Stimulated activated CD8-positive, alpha-beta memory T cell treated with anti-CD3 and anti-CD28 coated beads, Interleukin-7, amount 100 ng/mL, for 4 hours (primary cell): ENCODE measurements at places on chromosomes 12 and 14.

- DNase-seq = no peak
These were observed 22.9 kb downstream of the CCDC92 start for GRCh38 chr12:123949770-123950165.

DNA sequence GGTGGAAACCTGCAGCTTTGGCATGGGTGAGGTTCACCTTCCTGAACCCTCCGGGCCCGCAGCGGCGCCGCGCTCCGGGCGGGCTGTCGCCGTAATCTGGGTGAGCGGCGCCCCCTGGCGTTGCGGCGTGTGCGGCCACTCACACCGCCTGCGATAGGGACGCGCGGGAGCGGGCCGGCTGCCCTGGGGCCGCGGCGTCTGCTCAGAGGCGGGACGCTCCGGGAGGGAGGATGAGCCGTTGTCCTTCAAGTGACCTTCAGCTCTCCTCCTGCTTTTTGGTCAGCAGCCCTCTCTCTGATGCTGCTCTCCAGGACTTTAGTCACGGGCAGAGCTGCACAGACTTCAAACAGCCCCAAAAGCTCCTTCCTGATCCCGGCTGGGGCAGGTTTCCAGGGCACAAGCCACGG, 211.7 kb upstream of the FKBP4 start:
- DNase-seq = no peak

GRCh38 chr12:91108196-91108755, 3.0 kb downstream of the LUM start:
- no peak for DNase-seq

DNA sequence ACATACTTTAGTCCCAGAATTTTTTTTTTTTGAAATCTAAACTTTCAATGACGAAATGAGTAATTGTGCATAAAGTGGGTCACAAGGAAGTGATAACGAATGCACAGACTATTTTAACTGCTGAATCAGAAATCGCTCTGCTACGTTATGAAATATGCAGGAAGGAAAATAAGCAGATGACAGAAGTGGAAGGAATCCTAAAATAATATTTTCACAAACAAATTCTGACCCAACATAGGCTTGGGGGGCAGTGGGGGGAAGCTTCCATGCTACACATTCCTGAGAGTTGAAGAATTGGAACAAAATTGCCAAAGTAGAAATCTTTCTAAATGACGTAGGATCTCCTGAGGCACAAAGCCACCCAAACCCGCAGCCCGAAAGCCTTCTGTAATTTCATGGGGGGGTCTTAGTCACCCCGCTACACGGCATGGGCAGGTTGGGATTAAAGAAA, 89.6 kb downstream of the ARF6 start:
- DNase-seq = no peak

DNA sequence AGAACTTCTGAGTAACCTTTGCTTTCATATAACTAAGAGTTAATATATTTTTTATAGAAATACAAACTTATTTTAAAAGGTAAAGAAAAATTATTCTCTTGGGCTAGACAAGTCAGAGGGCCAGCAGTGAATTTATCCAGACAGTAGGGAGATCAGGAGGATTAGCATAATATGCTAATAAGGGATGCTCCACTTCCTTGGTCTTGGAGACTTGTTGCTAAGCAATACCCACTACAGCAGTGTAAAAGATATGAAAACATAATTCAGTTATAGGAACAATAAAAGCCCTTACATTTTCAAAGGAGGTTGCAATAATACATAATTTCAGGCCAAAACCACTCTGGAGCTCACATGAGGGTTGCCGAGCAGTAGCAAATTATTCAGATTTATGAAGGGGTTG, 615.6 kb downstream of the KCNH5 start:
- DNase-seq = no peak

- no peak for DNase-seq
These were observed 61.0 kb downstream of the LRRC74A start for GRCh38 chr14:76887191-76887590.

DNA sequence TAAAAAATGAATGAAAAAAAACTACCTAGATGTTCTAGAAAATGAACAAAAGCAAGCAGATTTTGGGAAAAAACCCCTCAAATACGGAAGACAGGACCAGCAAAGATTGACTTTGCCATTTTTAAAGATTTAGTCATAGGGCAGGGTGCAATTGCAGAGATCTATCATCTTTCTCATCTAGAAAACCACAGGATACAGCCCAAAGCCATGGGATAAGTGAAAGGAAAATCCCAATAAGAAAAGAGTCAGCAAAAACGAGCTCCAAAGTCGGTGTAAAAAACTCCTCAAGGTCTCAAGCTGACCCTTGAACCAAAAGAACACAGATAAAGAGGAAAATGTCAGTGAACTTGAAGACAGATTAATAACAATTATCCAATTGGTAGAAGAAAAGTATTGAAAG, 28.0 kb downstream of the CEP290 start:
- no peak for DNase-seq

DNA sequence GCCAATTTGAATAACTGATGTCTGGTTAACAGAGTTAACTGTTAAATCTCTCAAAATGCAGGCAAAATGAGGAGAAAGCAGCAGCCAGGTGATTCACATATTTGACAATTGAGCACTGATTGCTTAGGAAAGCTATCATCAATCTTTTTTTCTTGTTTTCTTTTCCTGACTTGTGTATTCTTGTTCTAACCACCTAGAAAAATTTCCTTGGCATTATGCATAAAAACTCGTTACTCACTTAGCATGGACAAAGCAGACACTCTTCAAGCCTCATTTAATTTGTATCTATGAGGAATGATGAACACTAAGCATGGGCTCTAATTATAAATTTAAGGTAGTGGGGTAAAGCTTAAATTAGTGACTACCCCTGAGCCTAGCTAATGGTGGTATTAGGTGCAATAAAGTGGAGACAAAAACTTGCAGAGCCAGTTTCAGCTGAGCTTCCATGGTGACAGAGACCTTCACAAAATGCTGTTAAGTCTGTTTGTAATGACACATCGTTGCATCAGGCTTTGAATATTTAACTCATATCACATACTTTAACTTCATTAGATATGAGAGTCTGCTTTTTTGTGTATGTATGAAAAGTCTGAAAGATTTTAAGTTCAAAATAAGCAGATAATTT, 52.0 kb downstream of the RASSF9 start:
- DNase-seq = no peak

GRCh38 chr12:102484017-102484416, 3.7 kb upstream of the IGF1 start:
- DNase-seq = no peak

GRCh38 chr12:93699271-93700145, 22.3 kb downstream of the CRADD start:
- no peak for DNase-seq

- no peak for DNase-seq
These were observed 471 bp downstream of the MTRFR start for GRCh38 chr12:123233505-123234308.

- DNase-seq = no peak
These were observed 40.5 kb downstream of the CRACR2A start for GRCh38 chr12:3712209-3712992.

DNA sequence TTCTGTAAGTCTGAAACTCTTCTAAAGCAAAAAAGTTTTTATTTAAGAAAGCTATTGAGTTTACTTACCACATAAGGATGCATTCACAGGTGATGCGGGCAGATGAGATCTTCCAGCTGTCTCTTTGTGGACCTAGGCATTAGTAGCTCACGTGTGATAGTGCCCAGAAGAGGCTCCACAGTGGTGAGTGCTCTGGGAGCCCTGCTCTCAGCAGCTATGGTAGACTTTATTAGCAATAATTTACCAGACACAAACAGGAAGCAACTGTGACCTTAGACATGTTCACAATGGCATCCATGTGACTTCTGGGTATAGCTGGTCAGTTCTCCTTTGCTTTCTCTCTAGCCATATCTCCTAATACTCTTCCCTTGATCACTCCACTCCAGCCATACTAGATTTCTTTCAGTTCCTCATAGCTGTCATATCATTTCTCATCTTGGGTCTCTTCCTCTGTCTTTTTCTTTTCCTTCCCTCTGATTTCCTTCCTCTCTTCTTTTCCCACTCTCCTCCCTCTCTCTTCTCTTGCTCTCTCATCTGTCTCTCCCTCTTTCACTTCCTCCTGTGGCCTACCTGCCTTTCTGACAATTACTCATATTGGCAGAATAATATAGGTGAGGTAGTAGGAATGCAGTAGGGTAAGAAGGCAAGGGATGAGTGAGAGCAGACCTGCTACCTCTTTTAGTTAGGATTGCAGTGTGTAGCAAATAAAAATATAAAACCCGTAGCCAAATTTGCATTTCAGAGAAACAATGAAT, 75.2 kb upstream of the SCAF11 start:
- no peak for DNase-seq

GRCh38 chr14:25103820-25104219, 53.9 kb upstream of the STXBP6 start:
- DNase-seq = no peak

GRCh38 chr12:67759829-67760228, 111.3 kb downstream of the DYRK2 start:
- no peak for DNase-seq

DNA sequence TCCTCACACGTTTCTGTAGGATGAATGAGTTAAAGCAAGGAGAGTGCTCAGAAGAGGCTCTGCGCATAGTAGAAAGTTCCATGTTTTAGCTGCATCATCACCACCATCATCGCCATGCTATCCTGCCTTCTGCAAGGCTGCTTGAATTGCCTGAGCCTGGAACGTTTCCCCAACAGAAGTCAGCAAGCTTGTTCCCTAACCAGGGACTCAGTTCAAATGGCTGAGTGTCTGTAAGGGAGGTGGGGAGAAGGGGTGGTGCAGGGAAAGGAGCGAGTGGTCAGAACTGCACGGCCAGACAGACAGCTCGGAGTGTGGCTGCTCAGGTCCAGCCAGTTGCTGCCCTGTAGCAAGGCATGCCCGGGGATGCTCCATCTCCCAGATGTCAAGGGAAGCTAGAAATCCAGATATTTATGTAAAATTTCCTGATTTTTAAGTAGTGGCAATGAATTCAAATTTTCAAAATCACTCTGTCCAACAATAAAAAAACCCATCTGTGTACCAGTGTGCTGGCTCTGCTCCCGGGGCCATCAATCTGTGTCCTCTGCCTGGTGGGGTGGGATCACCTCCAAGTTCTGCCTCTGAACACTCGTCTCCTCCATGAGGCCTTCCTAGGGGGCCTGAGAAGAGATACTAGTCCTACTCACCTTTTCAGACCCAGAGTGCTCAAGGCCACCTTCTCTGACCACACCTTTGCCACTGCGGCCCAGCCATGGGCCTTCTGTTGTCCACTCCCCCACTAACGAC, 162.7 kb downstream of the FOXN3 start:
- no peak for DNase-seq

GRCh38 chr12:54472494-54473262, 724 bp downstream of the GTSF1 start:
- DNase-seq = no peak

DNA sequence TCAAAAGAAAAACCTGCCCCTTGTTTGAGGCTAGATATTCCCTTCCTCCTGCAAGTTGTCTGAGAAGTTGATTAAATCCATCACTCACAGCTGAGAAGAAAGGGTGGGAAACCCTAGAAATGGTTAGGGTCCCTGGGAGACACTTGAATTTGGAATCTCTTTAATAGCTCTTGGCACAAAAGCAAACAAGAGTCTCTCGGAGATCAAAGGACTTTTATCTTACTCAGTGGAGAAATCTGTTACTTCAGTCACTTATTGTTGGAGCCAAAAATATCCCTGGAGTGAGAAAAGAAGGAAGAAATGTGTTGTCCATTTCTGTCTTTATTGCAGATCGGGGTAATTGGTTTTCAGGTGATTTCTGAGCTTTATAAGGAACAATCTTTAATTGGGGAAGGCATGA, 47.0 kb downstream of the TMEM132C start:
- DNase-seq = no peak

DNA sequence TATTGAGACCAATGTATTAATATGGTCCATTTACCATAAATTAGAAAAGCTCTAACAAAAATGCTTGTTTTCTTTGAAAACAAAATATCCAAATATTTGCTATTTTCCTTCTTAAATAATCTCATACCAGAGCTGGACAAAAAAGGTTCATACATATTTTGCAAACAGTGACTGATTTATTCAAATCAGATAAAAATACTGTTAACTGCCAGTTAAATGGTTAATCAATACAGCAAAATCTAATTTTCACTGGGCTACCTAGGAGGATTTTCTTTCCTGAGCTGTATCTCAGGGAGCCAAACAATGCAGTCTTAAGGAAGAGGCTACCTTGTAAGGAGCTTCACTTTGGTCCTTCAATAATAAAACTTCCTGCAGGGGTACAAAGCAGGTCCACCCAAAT, 2.0 kb downstream of the FERMT2 start:
- no peak for DNase-seq

DNA sequence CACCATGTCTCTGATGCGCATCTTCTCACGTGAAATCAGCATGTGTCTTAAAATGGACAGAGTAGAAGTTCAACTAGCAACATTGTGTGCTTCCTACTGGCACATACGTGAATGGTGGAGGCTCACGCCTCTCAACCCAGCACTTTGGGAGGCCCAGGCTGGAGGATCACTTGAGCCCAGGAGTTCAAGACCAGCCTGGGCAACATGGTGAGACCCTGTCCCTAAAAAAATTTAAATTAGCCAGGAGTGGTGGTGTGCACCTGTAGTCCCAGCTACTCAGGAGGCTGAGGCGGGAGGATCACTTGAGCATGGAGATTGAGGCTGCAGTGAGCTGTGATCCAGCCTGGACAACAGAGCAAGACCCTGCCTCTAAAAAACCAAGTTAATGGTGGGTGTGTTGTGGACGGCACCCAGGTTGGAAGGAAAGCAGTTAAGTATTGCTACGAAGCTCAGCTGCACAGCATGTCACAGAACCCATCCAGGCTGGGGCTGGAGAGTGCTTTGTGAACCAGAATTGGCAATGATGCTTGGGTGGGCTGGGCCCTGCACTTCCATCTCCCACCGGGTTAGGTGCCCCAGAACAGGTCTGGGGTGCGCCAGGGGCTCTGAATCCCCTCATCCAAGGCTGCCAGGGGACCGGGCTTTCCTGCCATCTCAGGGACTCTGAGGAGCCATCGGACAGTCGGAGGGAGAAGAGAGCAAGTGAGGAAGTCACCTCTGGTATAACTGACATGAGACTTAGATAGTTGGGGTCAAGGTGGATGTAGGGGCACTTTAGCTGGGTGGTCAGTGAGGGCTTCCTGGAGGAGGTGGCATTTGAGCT, 33.0 kb upstream of the ULK1 start:
- DNase-seq = no peak

- no peak for DNase-seq
These were observed 511.9 kb downstream of the TMEM121 start for GRCh38 chr14:106038263-106038662.

GRCh38 chr12:17134315-17134714, 528.4 kb upstream of the LMO3 start:
- no peak for DNase-seq
